AG20443 (cell line): ENCODE measurements at places on chromosomes 13 and 19.
A peak's percentile ranks its signal among the peaks of the same experiment; 100 is the strongest.

GRCh38 chr13:26786651-26787295 lies 26.2 kb upstream of the GPR12 start:
- DNase-seq = no peak

DNA sequence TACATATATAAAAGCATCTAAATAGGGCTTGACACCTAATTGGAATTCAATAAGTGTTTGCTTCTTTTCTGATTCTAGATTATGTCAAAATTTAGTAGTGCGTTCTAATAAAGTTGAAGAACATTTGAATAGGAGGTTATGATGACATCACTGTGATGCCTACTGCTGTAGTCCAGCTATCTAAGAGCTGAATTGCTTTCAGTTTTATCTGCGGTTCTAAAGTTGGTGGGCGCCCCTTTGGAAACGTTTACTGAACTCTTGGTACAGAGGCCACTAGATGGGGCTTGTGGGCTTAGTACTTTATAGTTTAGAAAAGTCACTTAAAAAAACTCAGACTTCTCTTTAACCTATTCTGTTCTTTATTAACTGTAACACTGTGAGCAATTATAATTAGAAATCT lies 776.9 kb downstream of the GPC5 start:
- peak; percentile 30 for DNase-seq

DNA sequence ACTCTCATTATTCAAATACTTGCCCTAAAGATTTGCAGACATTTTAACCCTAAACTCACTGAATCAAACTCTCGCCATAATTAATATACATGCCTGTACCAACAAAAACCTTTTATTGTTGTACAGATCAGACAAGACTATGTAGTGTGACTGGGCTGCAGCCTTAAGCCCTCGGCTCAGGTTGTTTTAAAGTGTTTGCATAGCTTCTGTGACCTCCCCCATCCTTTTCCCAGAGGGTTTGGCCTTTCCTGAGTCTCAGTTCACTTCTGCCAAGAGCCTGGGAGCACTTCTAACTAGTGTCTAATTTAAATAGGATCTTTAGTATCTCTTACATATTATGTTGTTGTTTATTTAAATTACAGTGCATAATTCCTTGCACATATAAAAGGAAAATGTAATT lies 158.2 kb downstream of the HS6ST3 start:
- no peak for DNase-seq

GRCh38 chr13:53240401-53241025 lies 211.9 kb downstream of the OLFM4 start:
- DNase-seq = no peak

GRCh38 chr19:1281569-1282287 lies 3.9 kb upstream of the EFNA2 start:
- no peak for DNase-seq

DNA sequence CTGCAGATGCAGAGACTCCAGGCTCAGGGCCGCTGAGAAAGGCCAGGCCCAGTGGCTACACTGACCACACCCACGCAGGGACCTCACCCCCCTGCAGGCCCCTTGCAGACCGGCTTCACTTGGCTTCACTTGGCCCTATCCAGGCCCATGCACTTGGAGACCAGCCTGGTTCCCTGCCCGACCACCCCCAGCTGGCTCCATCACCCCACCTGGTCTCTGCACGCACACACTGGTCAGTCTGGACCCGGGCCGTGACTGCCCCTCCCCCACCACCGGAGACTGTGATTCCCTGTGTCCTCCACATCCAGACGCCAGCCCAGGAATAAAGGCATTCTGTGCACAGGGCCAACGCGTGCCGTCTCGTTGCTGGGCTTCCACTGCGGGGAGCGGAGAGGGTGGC lies 4.9 kb upstream of the EBI3 start:
- DNase-seq = peak; percentile 14
